ENCODE measurements at places on chromosomes 5 and 9.

GRCh38 chr9:91253488-91253887 is 108.2 kb downstream of the AUH start:
- DNase-seq, result no peak

DNA sequence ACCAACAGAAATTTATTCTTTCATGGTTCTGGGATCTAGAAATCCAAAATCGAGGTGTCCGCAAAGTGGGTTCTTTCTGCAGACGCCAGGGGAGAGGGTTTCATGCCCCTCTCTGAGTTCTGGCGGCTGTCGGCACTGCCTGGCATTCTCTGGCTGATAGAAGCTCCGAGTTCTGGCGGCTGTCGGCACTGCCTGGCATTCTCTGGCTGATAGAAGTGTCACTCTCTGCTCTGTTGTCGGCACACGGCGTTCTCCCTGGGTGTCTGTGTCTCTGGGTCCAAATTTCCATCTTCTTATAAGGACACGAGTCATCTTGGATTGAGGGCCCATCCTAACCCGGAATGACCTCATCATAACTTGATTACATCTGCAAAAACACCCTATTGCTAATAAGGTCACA is 7.6 kb downstream of the GFI1B start:
- DNase-seq, result no peak

DNA sequence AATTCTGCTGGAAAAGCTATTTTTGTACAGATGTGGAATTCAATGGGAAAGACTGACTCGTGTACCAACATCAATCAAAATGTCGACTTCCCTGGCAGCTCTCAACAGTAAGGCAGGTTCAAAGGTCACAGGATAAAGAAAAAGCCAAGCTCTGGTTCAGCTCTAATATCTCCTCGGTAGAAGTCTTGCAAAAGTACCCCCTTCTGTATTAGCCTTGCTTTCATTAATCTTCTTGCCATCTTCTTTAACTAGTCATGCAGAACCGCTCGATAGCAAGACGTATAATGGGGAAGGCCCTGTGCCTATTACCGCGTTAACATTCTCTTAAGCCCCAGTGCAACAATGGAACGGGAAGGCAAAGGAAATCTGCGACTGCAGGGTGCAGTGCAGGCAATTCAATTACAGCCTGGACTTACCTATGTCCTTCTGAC is 201.2 kb downstream of the GAPVD1 start:
- DNase-seq, result no peak

GRCh38 chr9:115766370-115766955 is 387.1 kb upstream of the PAPPA start:
- DNase-seq, result no peak
